ENCODE measurements at places on chromosomes 1 and 21. TPM values are rescaled to one million over a fixed set of nuclear protein-coding genes. Genes with fewer than 3 reads are reported as not detected.

The MR1 gene
- total RNA-seq: 6.5 TPM

The CACNA1S gene
- total RNA-seq: not detected

The WNT3A gene
- total RNA-seq: 0.02 TPM

The TIE1 gene
- total RNA-seq: not detected

The CD48 gene
- total RNA-seq: not detected
